ENCODE measurements at places on chromosomes 1 and 21.

DNA sequence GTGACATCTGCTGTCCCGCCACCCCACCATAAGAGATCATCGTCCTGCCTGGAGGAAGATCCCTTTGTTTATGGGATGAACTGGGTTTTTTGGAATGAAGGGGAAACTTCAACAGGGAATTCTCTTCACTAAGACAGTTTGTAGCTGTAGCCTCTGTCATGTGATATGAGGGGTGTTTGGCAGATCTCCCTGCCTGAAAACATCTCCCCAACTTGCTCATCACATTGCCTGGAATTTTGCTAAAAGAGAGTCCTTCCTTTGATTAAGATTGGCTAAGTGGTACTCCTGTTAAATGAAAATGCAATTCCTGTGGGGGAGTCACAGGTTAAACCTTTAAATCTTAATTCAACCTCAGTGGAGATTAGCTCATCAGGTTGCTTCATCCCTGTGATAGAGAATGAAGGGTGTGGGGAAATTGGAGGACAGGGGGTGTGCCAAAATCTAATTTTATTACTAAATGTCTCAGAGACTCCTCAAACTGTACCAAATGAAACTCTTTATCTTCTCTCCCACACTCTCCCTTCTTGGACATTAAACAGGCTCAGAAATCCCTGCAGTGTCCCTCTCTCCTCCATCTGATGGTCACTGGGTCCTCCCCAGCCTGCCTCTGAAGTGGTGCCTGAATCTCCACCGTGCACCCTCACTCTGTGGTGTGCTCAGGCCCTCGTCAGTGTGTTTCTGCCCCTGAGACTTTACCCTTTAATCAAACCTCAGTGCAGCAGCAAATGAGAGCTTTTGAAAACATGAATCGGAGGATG is 54.8 kb downstream of the IER5 start:
- no peak for DNase-seq

GRCh38 chr1:115404911-115405310 is 66.9 kb upstream of the NGF start:
- no peak for DNase-seq

- no peak for DNase-seq
Observed at GRCh38 chr1:205939690-205940330, 3.4 kb downstream of the SLC26A9 start.

- DNase-seq = no peak
Observed at GRCh38 chr1:67285780-67286488, 21.7 kb upstream of the IL12RB2 start.

DNA sequence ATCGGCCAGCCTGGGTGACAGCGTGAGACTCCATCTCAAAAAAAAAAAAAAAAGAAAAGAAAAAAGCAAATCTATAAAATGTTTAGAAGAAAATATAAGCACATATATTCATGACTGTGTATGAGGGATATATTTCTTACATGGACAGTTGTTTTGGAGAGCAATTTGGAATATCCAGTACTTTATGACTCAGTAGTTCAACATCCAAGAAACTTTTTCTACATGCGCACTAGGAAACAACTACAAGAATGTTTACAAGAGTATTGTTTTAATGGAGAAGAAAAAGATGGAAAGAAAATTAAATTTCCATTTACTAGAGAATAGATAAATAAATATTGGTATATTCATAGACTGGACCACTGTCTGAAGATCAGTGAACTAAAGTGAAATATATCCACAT is 77.5 kb downstream of the MAST2 start:
- DNase-seq = no peak

GRCh38 chr1:59879574-59879973 is 47.0 kb downstream of the CYP2J2 start:
- peak; percentile 45 for DNase-seq

DNA sequence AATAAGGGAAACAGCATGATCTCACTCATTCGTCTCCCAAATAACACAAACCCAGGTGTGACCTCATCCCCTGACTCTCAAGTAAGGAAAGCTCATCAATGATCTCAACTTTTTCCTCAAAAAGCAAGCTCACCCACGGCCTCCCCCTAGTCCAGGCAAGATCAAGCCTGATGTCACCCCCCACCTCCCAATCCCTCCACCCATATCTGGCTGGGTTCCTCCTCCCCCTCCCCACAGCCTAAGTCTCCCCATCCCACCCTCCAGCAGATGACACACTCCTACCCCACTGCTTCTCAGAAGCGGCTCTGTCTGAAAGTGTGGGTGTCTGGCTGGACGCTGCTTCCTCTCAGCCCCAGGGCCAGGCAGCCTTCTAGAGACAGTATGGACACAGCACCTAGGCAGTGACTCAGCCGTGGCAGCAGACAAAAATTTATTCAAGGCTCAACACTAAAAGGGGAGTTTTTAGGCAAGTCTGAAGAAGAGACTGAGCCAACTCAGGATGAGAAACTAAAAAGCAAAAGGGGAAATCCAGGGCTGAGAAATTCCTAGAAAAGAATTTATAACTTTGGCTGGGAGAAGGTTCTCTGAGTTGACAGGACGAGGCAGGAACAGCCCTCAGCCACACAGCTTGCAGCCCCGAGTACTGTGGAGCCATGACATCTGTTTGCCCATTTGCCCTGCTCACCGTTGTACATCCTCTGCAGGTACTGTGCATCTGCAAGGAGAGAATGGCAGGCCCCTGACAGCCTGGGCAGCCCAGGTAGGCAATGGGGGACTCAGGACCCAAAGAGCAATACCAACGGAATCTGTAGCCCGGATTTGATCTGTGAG is 81.6 kb upstream of the LRRC8D start:
- peak; percentile 37 for DNase-seq

DNA sequence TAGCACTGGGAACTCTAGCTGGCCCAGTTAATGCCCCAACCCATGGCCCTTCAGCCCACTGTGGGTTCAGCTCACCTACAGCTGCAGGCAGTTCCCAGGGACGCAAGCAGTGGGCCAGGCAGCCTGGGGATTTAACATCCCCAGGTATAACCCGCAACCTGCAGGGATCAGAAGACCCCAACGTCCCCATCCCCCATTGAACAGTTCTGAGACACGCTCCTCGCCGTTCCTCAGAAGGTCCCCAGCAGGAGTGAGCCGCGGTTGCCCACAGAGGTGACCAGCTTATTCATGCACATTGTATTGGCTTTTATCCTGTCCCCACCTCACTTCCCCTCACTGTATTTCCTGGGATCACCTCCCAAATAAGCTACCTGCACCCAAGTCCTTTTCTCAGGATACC is 5.0 kb upstream of the MATN1 start:
- DNase-seq = no peak

- DNase-seq = no peak
Observed at GRCh38 chr1:219404629-219405028, 208.3 kb downstream of the ZC3H11B start.

DNA sequence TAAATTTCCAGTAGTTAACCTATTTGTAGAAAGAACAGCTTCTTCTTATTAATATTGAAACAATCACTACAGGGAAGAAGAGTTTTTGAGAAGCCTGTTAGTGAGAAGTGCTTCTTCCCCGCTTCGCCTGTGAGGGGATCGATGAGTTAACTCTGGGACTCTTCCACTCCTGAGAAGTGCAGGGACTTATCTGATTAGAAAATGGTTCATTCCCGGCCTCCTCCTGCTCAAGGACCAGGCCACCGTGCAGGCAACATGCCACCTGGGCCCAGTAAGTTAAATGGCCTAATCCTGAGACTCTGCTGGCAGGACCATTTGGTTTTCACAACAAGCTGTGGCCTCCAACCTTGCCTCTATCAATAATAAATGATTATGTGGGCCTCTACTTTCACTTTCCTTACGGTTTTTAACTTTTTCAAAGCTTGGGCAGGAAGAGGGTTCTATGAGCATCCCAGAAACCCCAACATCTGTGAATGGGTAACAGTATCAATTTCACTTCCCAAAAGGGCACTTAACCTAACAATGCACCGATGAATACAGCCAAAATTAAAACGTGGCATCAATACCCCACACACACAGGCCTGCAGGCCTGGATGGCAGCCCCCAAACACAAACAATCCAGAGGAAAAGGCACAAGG is 33.1 kb downstream of the SIPA1L2 start:
- no peak for DNase-seq

DNA sequence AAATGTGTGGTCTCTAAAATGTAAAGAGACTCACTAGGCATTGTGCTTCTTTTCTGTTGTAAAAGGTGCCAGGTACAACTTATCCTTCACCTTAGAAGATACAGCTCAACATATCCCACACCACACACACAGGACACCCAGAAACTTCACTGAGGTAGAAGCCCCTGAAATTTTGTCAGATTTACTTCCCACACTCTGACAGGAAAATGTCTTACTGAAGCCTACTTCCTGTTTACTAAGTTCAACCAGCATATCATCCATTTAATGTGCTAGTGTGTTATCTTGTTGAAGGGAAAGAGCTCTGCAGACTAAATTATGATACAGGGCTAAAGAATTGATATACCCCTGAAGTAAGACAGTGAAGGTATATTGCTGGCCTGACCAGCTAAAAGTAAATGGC is 39.9 kb upstream of the INSL5 start:
- DNase-seq = no peak

DNA sequence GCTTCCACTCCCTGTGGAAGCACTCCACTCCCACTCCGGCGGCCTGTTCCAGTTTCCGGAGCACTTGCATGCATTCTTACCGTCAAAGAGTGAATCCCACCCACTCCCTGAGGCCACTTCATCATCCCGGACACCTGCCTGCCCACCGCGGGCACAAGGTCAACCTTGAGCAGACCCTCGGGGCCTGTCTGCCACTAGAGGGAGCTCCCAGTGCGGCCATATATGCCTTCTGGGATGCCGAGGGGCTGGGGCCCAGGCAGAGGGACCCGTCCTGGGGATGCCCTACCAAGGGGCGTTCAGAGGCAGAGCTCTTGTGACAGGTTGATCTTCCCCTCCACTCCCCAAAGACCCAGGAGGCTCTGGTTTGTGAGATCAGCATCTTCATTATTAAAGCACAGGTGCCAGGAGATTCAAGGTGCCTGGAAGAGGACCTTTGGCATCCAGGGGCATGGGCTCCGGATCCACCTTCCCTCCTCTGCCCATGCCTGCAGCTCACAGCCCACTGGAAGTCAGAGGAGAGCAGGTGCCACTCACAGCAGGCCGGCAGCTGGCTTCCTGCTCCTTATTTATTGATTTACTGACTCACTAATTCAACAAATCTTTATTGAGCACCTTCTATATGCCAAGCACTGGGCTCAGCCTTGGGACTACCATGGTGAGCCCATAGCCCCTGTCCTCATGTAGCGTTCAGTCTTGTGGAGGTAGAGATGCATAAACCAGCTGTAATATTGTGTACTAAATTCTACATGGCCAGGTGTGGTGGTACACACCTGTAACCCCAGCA is 47.3 kb downstream of the UBIAD1 start:
- peak; percentile 51 for DNase-seq

GRCh38 chr1:164834641-164835040 is 275.7 kb downstream of the PBX1 start:
- no peak for DNase-seq

DNA sequence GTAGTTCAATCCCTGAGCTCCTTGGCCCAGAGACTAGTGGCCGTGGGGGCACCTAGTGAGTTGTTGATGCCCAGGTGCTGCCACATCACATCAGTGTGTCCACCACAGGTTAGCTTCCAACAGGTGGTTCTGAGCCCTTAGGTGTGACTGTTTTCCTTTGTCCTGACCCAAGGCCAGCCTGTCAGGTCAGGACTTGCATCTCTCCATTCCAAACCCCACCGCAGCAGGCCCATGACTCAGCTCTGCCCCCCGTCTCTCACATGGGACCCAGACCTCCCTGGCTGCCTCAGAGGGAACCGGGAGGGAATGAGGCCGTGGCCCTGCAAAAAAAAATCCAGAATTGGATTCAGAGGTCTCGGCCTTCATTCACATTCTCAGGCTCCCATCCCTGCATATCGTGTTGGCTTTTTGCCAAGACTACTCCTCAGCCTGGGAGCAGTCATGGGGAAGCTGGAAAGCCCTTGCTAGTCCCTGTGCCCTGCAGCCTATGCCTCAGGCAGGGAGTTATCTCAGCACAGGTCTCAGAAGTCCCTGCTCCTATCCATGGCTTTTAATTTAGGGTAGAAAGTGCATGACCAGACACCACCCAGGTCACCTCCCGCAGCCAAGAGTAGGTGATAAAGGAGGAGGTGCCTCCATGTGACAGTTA is 7.2 kb downstream of the INAVA start:
- no peak for DNase-seq

- DNase-seq = peak; percentile 53
Observed at GRCh38 chr1:151047925-151048644, 534 bp downstream of the C1orf56 start.

DNA sequence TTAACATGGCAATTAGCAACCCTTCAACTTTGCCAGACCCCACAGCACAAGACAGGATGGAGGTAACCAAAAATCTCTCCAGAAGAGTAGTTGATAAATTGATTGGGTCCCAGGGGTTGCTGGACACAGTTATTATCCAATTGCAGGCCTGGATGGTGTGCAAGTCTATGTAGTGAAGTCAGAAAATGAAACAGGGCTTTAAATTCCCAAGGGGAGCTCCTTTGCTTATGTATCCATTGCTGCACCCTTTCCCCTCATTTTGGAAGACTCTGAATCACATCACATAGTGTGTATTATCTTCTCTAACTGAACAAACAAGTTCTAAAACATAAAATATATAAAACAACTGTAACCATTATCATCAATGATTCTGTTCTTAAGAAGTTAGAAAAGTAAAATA is 550.2 kb downstream of the LMO4 start:
- DNase-seq = no peak

DNA sequence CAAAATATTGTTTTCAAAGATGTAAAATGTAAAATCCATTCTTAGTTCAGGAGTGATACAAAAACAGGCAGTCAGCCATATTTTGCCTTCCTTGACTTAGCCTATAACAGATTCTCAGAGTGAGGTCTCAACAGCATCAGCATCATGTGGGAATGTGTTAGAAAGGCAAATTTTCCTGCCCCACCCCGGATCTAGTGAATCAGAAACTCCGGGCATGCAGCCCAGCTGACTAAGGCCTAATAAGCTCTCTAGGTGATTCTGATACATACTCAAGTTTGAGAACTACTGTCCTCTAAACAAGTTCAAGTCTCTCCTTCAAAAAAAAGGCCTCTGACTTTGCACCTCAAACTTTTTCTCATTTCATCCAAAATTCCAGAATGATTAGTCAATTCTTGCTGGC is 46.9 kb upstream of the PRRC2C start:
- DNase-seq = no peak

GRCh38 chr1:156530006-156530405 is 29.4 kb upstream of the MEF2D start:
- no peak for DNase-seq

GRCh38 chr21:26900980-26901379 is 55.8 kb upstream of the ADAMTS1 start:
- no peak for DNase-seq

GRCh38 chr1:27148591-27148990 is 6.3 kb downstream of the SLC9A1 start:
- DNase-seq = no peak

GRCh38 chr1:109040627-109040988 is 1.3 kb downstream of the WDR47 start:
- DNase-seq = no peak

Measured in activated naive CD4-positive, alpha-beta T cell treated with anti-CD3 and anti-CD28 coated beads, Interleukin-2, amount 50 U/mL, for 16 hours (primary cell).